ENCODE measurements at places on chromosomes 5 and 9.
A peak's percentile ranks its signal among the peaks of the same experiment; 100 is the strongest.

- H3K27me3 ChIP-seq, result no peaks in the 10 kb centered on the region
- H3K4me1 ChIP-seq, result no peaks in the 10 kb centered on the region
- no peak overlapping the region for H3K4me3 ChIP-seq
- H3K36me3 ChIP-seq, result no peaks in the 10 kb centered on the region
These were observed 8.0 kb downstream of the GPRIN1 start for GRCh38 chr5:176601901-176602482.

- no peak overlapping the region for H3K27ac ChIP-seq
- no peak overlapping the region for H3K4me3 ChIP-seq
- no peaks in the 10 kb centered on the region for H3K36me3 ChIP-seq
- no peaks in the 10 kb centered on the region for H3K27me3 ChIP-seq
- H3K4me1 ChIP-seq, result peaks cover 7% of the 10 kb centered on the region
- peak; percentile 74 for DNase-seq
These were observed 22.6 kb upstream of the RAPGEF1 start for GRCh38 chr9:131762356-131762932.

GRCh38 chr5:65919773-65920172 lies 6.6 kb upstream of the ERBIN start:
- H3K4me1 ChIP-seq, result peaks cover 13% of the 10 kb centered on the region
- no peaks in the 10 kb centered on the region for H3K36me3 ChIP-seq
- no peak for DNase-seq
- H3K4me3 ChIP-seq, result no peak overlapping the region
- H3K27me3 ChIP-seq, result no peaks in the 10 kb centered on the region
- H3K27ac ChIP-seq, result no peak overlapping the region

- H3K27ac ChIP-seq, result no peak overlapping the region
- no peak for DNase-seq
- no peaks in the 10 kb centered on the region for H3K4me1 ChIP-seq
- H3K36me3 ChIP-seq, result no peaks in the 10 kb centered on the region
- no peak overlapping the region for H3K4me3 ChIP-seq
- H3K27me3 ChIP-seq, result no peaks in the 10 kb centered on the region
These were observed 171.3 kb downstream of the ACTL7B start for GRCh38 chr9:108684288-108685025.

GRCh38 chr9:130296783-130297055 lies 31.2 kb downstream of the HMCN2 start:
- no peak overlapping the region for H3K4me3 ChIP-seq
- no peak for DNase-seq
- peaks cover 3% of the 10 kb centered on the region for H3K27me3 ChIP-seq
- no peaks in the 10 kb centered on the region for H3K4me1 ChIP-seq
- no peak overlapping the region for H3K27ac ChIP-seq
- H3K36me3 ChIP-seq, result no peaks in the 10 kb centered on the region

DNA sequence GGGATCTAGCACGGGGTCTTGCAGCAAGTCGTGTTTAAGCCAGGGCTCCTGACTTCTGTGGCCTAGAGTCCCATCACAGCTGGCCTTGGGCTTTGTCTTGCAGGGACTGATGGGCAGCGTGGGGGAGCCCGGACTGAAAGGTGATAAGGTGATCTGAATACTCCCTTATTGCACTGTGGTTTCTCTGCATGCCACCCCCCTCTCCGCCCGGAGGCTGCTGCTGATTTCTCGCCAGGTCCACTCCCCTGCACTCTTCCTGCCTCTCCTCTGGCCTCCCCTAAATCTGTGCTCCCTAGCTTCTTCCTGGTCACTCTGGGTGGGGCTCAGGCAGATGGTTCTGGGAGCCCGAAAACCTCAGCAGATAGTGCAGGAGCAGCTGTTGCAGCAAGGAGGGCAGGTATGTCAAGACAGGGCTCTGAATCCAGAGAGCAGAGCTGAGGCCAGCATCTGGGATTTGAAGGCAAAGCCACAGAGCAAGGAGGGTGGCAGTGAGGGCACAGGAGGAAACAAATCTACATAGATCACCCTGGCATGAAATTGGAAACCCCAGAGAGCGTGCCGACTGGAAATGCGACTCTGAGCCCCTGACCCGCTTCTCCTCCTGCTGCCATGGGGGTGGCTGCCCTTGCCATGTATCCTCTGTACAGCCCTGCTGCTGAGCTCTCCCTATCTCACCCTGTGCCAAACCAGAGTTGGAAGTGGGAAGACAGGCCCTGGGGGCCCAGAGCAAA lies 76.5 kb downstream of the COL27A1 start:
- no peak overlapping the region for H3K4me3 ChIP-seq
- H3K27ac ChIP-seq, result no peak overlapping the region
- no peaks in the 10 kb centered on the region for H3K36me3 ChIP-seq
- H3K4me1 ChIP-seq, result no peaks in the 10 kb centered on the region

GRCh38 chr5:93090698-93091097 lies 490.3 kb downstream of the NR2F1-AS1 start:
- H3K27me3 ChIP-seq, result no peaks in the 10 kb centered on the region
- no peak overlapping the region for H3K27ac ChIP-seq
- H3K4me3 ChIP-seq, result no peak overlapping the region
- DNase-seq, result no peak
- no peaks in the 10 kb centered on the region for H3K36me3 ChIP-seq

DNA sequence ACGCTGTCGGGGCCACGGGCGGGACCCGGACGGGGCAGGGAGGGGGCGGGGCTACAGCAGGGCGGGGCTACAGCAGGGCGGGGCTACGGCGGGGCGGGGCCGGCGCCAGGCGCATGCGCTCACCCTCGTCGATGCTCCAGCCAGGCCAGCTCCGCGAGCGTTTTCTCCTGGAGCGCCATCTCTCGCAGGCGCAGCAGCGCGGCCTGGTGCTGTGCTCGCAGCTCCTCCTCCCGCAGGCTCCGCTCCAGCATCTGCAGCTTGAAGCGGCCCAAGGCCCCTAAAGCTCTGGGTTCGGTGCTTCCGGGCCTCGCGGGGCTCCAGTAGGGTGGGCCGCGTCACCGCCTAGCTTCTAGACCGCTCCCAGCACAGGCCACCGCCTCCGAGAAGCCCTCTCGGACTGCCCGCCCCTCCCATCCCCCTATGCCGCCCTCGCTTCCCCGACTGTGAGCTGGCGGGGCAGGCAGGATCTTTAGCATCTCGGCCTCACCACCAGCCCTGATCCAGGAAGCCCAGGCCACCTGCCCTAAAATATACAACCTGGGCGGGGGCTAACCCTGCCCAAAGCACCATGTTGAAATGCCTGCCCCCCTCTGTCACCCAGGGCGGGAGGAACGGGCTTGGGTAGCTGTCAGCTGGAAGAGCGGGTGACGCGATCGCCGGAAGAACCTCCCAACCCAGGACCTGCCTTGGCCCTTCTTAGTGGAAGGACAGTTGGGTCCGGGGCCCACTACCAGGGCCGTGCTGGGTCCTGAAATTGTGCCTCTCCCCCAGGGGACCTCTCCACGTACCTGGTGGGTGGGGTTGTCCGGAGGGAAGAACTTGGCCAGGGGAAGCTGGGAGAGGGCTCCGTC lies 21.9 kb upstream of the QSOX2 start:
- H3K36me3 ChIP-seq, result no peaks in the 10 kb centered on the region
- peaks cover 7% of the 10 kb centered on the region for H3K4me1 ChIP-seq
- H3K27me3 ChIP-seq, result no peaks in the 10 kb centered on the region

DNA sequence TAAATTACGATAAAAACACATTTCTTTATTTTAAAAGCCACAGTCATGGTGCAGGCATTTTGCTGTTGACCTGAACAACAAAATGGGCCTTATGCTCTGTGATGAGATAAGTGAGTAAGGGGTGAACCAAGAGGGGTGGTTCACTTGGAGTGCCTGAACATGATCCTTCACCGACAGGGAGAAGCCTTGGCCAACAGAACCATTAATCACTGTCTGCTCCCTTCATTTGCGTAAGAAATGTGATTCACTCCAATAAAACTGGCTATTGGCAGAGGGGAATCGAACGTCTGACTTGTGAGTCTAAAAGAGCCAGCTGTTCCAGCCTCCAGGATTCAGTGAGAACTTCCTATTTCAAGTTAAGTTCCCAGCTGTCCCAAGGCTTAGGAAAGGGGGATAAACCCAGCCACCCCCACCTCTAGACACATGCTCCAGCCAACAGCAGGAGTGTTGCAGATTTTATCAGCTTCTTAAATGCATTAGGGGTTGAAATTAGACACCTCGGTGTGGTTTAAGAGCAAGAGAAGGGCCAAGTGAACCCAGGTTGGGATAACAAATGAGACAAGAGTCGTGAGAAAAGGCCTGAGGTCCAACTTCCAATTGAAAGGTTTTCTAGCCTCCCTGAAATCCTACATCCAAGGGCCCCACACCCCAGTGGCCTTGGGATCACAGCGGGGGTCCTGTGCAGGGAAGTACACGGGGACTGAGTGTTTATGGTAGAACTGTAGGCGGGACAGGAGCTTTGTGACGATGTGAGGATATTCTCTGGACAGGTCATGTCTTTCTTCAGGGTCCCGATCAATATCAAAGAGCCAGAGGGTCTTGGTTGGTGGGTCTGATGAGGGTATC lies 131.4 kb upstream of the LHFPL2 start:
- no peak for DNase-seq
- H3K27ac ChIP-seq, result no peak overlapping the region
- no peak overlapping the region for H3K4me3 ChIP-seq
- no peaks in the 10 kb centered on the region for H3K4me1 ChIP-seq
- H3K36me3 ChIP-seq, result no peaks in the 10 kb centered on the region

- H3K27ac ChIP-seq, result no peak overlapping the region
- no peaks in the 10 kb centered on the region for H3K36me3 ChIP-seq
- no peaks in the 10 kb centered on the region for H3K4me1 ChIP-seq
- no peak overlapping the region for H3K4me3 ChIP-seq
- H3K27me3 ChIP-seq, result no peaks in the 10 kb centered on the region
- no peak for DNase-seq
These were observed 110.2 kb downstream of the FER start for GRCh38 chr5:108857905-108858304.

DNA sequence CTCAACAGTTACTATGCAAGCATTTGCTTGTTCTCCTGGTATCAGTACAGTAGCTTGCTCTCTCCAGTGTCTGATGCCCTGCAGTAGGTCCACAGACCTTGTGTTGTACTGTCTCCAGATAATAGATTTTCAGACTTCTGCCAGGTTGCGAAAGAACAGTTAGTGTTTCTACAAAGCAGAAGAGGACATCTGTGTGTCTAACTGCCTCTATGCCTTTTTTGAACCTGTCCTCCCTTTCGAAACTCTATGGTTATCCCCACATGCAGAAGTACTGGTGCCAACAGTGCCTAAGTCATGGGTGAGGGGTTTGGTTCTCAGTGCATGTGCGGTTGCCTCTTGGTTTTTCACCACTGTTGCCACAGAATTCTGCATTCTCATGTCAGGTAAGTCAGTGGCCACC lies 45.9 kb downstream of the KCNN2 start:
- no peaks in the 10 kb centered on the region for H3K4me1 ChIP-seq
- no peaks in the 10 kb centered on the region for H3K27me3 ChIP-seq
- no peak overlapping the region for H3K27ac ChIP-seq
- no peak overlapping the region for H3K4me3 ChIP-seq

- no peak for DNase-seq
- no peaks in the 10 kb centered on the region for H3K27me3 ChIP-seq
- no peak overlapping the region for H3K4me3 ChIP-seq
- no peaks in the 10 kb centered on the region for H3K36me3 ChIP-seq
These were observed 762.6 kb upstream of the SEMA6A start for GRCh38 chr5:117337064-117337749.

DNA sequence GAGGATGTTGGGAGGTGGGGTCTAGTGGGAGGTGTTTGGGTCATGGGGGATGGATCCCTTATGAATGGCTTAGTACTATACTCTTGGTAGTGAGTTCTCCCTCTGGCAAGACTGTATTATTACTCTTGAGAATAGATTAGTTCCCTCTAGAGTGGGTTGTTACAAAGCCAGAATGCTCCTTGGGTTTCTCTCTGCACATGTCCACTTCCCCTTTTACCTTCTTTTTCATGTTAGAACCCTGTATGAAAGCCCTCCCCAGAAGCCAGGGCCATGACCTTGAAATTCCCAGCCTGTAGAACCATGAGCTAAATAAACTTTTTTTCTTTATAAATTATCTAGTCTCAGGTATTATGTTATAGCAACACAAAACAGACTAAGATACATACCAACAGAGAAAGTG lies 31.1 kb downstream of the SLC24A2 start:
- no peaks in the 10 kb centered on the region for H3K4me1 ChIP-seq
- no peaks in the 10 kb centered on the region for H3K36me3 ChIP-seq
- no peak overlapping the region for H3K4me3 ChIP-seq
- H3K27ac ChIP-seq, result no peak overlapping the region
- no peak for DNase-seq
- H3K27me3 ChIP-seq, result no peaks in the 10 kb centered on the region

- DNase-seq, result no peak
- no peak overlapping the region for H3K4me3 ChIP-seq
- H3K27me3 ChIP-seq, result no peaks in the 10 kb centered on the region
- no peaks in the 10 kb centered on the region for H3K36me3 ChIP-seq
These were observed 332.8 kb downstream of the MLLT3 start for GRCh38 chr9:20289423-20290010.

Measured in CD4-positive, alpha-beta memory T cell (primary cell).